ENCODE measurements at places on chromosomes 2 and 18.

GRCh38 chr18:13361431-13361830, 142.9 kb downstream of the LDLRAD4 start:
- no peak for DNase-seq

DNA sequence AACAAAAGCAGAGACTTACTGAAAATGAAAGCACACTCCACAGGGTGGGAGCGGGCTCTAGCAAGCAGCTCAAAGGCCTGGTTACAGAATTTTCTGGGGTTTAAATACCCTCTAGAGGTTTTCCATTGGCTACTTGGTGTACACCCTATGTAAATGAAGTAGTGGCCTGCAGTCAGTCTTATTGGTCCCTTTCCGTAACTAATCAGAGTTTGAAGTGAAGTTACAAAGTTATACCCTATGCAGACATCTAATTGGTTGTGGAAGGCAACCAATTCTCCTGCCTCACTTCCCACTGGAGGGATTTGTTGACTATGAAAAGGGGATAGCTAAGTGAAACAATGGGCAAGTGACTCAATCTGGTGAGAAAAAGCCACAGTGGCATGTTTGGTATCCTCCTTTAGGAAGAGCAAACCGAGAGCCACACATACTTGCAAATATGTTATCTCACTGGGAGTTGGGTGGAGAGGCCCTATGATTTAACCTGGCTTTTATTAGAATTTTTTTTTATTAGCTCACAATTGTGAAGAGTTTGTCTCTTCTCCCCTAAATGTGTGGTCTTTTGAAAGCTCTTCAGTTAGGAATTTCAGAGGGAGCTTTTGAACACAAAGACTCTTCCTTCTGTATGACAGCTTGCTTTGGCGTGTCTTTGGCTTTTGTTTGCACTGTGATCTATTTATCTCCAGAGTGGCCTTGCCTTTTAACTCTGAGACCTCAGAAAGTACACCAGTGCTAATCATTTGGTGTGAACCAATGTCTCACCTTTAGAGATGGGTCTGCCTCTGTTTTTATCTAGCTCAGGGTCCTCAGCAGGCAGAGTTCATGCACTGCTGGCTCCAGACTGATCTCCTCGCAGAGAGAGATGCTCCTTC, 69.6 kb downstream of the MAP4K4 start:
- DNase-seq, result no peak

- DNase-seq, result no peak
Observed at GRCh38 chr18:70028734-70029133, 81.1 kb upstream of the CD226 start.

GRCh38 chr18:5977022-5977421, 81.7 kb upstream of the TMEM200C start:
- no peak for DNase-seq

DNA sequence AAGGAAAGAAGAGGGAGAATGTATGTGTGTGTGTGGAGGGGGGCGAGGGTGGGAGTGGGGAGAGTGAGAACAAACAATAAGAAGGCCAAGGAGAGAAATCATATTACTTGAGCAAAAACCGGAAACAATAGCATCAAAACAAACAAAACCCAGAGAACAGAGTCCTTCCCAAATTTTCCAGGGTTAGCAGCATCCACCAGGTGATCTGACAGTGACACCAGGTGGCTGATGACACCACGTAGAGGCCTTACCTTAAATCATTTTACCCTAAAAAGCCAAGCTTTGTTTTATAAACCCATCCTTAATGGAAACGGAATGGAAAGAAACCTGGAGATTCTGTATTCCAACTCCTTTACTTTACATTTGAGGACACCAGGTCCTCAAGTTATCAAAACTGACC, 42.9 kb downstream of the CDCA7 start:
- DNase-seq, result peak; percentile 4

DNA sequence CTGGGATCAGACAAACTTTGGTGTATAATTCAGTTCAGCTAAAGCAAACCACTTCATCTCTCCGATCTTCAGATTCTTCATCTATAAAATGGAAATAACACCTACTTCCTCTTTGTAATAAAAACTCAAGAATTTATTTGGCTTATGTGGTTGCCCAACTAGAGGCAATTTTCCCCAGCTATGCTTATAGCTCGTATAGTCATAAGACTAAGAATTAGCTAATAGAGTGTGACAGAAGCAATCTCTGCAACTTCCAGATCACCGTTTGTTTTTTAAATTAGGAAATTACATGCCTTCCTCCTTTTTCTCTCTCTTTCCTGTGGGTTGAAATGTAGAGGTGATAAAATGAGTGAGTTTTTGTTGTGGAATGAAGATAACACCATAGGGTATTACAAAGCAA, 35.3 kb upstream of the KCNF1 start:
- DNase-seq, result no peak

DNA sequence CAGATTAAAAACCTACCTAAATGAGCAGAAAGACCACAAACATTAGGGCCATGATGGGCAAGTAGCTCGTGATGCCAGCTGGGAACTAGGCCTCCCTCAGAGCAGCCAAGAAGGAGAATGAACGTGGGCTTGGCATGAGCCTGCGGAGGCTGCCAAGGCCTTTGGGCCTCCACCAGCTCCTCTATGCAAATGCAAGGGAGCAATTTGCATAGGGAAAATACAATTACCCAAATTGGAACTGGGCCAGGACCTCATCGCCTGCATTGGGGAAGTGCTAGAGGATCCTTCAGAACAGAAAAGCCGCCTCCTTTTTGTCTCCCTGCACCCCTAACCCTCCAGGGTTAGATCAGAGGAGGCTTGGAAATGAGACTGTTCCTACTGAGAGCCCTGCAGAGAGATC, 326.4 kb downstream of the SMAD2 start:
- DNase-seq, result no peak

- DNase-seq, result no peak
Observed at GRCh38 chr2:75173740-75174139, 25.6 kb downstream of the TACR1 start.

- no peak for DNase-seq
Observed at GRCh38 chr2:19797243-19797810, 104.5 kb downstream of the TTC32 start.

DNA sequence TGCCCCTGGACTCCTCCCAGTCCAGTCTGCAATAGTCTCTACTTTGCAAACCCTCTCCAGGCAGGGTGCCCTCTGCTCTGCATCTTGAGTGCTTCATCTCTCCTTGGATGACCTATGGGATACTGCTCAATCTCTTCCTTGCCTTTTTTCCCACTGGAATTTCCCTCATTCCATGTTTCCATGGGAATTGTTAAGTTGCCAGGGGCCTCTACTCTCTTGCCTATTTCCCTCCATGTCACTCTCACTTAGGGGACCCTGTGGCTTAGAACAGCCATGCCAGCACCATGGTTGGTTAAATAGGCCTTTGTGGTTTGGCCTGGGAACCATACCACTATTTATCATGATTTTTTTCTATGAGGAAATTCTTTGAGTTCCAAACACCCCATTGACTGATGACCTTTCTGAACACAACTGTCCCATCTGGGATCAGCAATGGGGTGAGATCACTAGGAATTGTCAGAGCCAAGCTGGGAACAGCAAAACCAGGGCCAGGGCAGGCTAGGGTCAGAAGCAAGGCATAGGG, 91.4 kb upstream of the RBMS1 start:
- DNase-seq, result no peak
